ENCODE measurements at places on chromosomes 5 and 9.

DNA sequence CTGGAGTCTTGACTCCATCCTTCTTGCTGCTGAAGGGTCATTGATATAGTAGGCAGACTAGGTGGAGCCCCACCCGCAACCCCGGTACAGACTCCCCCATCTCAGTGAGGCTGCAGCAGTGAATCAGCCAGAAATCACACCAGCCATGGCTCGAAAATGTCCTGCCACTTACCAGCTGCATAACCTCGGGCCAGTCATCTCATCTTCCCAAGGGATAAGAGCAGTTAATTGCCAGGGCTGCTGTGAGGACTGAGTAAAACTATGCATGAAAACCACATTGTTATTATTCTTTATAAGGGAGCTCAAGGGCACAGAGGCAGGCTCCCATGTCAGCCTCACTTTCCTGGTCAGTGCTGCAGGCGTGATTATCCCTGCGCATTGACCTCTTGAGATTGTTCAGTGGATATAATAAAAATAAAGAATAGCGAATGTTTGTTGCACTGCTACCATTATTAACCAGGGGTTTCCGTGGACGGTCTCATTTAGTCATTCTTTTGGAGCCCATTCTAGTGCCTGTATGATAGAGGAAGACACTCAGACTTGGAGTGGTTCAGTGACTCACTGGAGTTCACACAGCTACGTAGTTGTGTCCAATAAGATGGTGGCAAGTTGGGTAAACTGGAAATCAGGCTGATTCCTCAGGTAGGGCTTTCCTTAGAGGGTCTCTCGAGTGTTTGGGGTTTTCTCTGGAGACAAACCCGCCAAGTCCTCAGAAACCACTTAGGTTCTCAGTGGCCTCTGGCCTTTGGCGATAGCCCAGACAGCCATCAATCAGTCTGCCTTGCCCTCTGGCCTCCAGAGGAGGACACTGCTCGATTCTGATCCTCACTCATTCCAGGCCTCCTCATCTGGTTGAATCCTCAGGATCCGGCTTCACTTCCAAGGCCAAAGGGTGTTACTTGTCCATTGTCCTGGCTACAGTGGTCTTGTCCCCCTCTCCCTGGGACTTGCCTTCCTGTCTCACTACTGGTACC, 39.9 kb downstream of the COL15A1 start:
- DNase-seq, result no peak

DNA sequence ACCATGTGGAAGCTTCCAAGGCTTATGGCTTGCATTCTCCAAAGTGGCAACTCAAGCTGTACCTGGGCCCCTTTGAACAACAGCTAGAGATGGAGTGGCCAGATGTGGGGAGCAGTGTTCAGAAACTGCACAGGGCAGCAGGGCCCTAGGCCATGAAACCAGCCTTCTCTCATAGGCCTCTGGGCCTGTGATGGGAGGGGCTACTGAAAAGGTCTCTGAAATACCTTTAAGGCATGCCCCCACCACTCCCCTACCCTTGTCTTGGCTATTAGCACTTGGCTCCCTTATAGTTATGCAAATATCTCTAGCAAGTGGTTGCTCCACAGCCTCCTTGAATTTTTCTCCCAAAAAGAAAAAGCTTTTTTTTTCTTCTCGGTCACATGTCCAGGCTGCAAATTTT, 1014.6 kb downstream of the DTWD2 start:
- DNase-seq, result no peak

GRCh38 chr5:67880876-67881275, 334.7 kb upstream of the PIK3R1 start:
- DNase-seq, result no peak

- no peak for DNase-seq
These were observed 20.3 kb upstream of the TMEM174 start for GRCh38 chr5:73152411-73153388.

DNA sequence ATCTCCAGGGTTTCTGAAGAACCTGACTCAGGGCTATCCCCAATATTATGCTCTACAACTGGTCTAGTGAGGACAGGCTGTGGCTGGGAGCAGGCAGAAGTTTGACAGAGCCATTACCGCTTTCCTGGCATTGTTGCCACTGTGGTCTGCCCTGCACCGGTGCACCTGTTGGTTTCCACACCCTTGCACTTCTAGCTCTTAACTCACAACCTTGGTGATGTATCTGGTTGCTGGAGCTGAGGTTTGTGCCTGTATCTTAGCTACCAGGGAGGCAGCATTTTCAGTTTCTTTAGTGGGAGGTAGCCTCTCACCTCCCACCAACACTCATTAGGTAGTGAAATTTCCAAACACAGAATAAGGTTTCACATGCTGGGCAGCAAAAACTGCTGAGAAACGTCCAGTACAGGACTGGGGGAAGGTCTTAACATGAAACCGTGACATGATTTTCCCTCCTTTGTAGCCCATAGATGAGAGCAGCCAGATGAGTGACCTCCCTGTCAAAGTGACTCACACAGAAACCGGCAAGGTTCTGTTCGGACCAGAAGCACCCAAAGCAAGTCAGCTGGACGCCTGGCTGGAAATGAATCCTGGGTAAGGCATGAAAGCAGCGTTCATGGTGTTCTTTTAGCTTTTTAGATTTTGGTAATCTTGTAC, 57.7 kb downstream of the SMARCA2 start:
- no peak for DNase-seq

DNA sequence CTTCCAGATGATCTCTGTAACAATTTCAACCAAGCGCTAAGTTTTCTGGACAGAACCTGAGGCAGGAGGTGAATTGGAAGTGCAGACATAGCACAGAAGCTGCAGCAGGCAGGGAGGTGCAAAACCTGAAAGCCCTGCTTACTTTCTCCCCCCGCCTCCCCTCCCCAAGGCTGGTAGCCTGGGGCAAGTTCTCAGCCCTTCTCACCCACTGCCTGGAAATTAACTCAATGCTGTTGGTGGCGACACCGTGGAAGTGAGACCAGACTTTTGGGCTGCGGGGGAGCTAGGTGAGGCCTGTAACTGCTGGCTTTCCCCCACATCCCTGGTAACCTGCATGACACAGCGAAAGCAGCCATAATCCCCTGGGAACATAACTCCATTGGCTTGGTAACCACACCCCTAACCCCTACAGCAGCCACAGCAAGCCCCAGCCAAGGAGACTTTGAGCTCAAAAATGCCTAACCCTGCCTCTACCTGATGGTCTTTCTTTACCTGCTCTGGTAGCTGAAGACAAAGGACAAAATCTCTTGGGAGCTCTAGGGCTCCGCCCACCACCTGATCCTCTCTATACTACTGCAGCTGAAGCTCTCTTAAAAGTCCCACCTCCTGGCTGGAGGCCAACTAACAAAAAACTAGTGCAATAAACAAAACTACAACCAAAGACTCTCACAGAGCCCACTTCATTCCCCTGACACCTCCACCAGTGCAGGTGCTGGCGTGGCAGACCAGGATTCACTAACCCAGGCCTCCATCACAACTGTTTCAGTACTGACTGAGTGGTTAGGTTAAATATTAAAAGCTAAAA, 11.9 kb upstream of the OR13C8 start:
- no peak for DNase-seq

DNA sequence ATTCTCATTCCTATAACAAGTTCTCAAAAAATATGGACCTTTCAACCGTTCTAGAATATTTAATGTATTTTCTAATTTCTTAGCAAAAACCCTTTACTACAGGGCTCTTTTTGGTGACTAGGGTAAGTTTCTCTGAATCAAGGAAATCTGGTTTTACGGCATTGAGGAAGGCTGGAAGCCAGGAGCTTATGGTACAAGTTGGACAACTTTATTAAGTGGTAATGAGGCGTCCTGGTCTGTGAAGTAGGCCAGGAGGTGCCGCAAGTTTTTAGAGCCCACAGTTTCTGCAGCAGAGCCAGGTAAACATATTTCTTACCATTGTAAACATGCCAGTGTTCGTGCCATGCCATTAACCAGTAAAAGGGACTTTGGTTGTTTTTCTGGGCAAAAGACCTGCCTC, 14.6 kb upstream of the C1QTNF3 start:
- DNase-seq, result no peak

All from COR-L47 (cell line).